ENCODE measurements at places on chromosomes 11 and 22. TPM values are rescaled to one million over a fixed set of nuclear protein-coding genes. Genes with fewer than 3 reads are reported as not detected.

Gene BIRC3
- total RNA-seq, result 1.8 TPM

Gene CEND1
- total RNA-seq, result 0.65 TPM

Gene GAS2
- total RNA-seq, result 14.3 TPM

Gene DDI1
- not detected for total RNA-seq

Gene H19
- 656 TPM for total RNA-seq

Gene DNAL4
- 8.1 TPM for total RNA-seq

Gene PVALB
- total RNA-seq, result not detected

Gene MAFF
- 9.8 TPM for total RNA-seq

Gene TMEM191B
- total RNA-seq, result 0.62 TPM

Gene CYP2R1
- 7.9 TPM for total RNA-seq

Data from cardiac septum (tissue), 1 donor.